ENCODE measurements at places on chromosomes 1 and 21. TPM values are rescaled to one million over a fixed set of nuclear protein-coding genes. Genes with fewer than 3 reads are reported as not detected.
A peak's percentile ranks its signal among the peaks of the same experiment; 100 is the strongest.

GRCh38 chr1:207191776-207192175 is 87.7 kb downstream of the C4BPA start:
- DNase-seq: no peak

The UTP11 gene
- 35.7 TPM for total RNA-seq

GRCh38 chr1:117710710-117711109 is 104.9 kb downstream of the TENT5C start:
- no peak for DNase-seq

DNA sequence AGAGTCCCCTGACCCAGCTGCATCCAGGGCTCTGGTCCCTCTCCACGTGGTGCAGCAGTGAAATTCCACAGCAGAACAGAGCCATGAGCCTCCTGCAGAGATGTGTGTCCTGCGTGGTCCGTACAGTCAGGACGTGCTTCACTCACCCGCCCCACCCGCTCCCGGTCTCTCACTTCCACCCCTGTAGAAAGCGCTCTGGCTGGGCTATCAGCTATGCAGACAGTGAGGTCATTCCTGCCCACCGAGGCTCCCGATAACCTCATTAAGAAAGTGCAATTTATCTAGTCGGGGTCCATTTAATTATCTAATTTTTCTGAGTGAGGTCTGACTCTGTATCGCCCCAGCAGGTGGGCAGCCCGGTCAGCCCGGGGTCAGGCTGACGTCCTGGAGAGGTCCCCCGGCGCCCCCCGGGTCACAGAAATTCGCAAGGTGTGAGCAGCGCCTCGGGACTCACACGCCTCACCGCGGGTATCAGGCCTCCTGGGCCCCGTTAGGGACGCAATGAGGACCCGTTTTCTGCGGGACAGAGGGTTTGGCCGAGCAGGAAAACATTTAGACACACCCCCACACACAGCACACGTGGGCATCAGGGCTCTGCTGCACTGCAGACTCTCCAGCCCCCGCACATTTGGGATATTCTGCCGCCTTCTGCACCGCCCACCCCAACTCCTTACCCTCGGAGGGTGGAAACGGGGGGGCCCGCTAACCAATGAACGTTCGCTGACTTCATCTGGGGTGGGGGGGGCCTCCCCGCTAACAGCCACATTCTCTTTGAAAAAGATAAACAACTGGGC is 76.7 kb downstream of the PRDM16 start:
- no peak for DNase-seq

GRCh38 chr1:15633756-15634420 is 16.6 kb downstream of the DDI2 start:
- no peak for DNase-seq

DNA sequence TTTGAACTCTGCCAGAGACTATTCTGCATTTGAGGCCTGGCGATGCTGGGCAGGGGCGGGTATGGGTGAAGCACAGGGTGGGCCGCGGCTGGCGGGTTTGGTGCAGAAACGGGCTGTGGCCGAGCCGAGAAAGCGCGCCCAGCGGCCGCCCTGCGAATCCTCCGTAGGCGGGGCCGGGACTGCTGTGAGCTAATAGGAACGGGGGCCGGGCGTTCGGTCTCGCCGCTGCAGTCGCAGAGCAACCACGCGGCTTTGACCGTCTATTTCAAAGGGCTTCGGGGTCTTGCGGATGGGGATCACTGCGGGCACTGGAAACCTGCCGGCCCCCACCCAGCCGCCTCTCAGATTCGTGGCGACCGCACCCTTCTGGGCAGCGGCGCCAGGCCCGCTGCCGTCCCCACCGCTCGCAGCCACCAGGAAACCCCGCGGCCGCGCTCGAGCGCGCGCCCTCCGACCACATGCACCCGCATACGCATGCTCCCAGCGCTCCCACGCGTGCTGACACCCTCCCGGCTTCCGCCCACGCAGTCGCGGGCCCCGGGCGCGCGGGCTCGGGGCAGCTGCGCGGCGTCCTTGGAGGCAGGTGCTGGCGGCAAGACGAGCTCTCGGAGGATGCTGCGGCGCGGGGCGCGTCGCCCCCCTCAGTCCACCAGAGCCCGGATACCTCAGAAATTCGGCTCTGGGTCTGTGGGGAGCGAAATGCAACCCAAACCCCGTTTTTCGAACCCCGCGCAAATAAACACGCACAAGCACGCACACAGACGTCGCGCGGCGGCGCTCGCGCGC is 32.6 kb downstream of the DNTTIP2 start:
- peak; percentile 92 for DNase-seq

DNA sequence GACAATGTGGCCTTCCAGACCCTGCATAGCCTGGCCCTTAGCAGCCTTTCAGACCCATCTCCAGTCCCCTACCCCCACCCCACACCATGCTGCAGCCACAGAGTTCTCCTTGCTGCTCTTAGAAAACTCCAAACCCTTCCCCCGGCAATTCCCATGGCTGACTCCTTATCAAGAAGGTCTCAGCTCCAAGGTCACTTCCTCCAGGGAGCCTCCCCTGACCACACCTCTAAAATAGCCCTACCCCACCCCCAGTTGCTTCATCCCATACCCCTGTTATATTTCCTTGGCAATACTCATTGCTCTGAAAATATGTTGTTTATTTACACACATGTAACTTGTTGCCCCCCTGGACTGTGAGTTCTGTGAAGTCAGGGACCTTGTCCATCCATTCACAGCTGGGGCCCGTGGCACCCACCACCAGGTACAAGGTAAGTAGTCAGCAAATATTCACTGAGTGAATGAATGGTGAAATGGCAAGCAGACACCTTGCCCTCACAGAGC is 4.3 kb upstream of the ADGRB2 start:
- DNase-seq: no peak

- DNase-seq: no peak
Observed at GRCh38 chr1:113732802-113733201, 26.5 kb downstream of the PHTF1 start.

GRCh38 chr1:234611847-234612351 is 1.9 kb upstream of the IRF2BP2 start:
- peak; percentile 66 for DNase-seq

DNA sequence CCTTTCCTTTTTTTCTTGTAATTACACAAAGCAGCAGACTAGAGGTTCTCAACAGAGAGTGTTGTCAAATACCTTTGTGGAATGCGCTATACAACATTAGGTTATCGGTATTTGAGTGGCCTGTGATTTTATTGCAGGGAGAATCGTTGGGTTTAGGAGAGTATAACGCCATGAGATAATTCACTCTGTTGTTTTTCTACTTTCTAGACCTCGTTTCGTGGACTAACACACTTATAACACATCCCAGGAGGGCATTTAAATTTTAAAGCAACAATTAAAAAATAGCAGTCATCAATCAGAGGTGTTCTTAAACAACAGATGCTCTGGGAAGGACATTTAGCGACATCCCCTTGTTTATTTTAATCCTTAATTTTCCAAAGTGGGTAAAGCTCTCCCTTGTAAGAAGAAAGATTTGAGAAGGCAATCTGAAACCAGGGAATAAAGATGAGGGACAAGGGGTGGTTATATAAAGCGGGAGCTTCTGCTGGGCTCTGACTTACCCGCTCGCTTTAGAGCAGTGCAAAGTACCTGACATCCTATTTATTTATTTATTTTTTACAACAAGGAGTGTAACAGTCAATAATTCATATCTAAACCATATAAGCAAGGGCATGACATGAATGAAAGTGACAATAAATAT is 4.9 kb downstream of the PBX1 start:
- DNase-seq: no peak

DNA sequence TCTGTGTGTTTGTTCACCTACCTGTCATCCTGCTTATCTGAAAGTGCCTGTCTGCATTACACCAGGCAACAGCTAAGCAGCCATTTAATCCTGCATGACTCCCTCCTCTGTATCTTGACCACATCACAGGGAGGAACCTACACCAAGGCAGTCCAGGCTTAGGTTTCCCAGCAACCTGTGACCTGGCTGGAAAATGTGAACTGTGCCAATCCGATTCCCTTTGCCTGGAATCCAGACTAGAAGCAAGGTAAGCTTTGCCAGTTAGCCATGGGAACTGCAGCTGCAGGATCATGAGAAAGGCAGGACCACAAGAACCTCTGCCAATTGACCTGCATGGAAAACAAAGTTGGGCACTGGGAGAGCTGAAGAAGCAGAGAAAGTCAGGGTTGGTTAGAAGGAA is 6.3 kb upstream of the ATP1B1 start:
- DNase-seq: no peak

GRCh38 chr1:37478451-37478881 is 4.1 kb downstream of the ZC3H12A start:
- no peak for DNase-seq

- DNase-seq: no peak
Observed at GRCh38 chr1:229191066-229191674, 79.7 kb upstream of the RAB4A start.

The FCAMR gene
- 0.84 TPM for total RNA-seq

- DNase-seq: peak; percentile 32
Observed at GRCh38 chr1:12146343-12147112, 20.3 kb upstream of the TNFRSF1B start.

- DNase-seq: no peak
Observed at GRCh38 chr1:231385416-231385748, 36.7 kb downstream of the EGLN1 start.

- no peak for DNase-seq
Observed at GRCh38 chr1:219774386-219774785, 154.0 kb downstream of the SLC30A10 start.

- DNase-seq: no peak
Observed at GRCh38 chr1:77095236-77095635, 124.0 kb downstream of the PIGK start.

DNA sequence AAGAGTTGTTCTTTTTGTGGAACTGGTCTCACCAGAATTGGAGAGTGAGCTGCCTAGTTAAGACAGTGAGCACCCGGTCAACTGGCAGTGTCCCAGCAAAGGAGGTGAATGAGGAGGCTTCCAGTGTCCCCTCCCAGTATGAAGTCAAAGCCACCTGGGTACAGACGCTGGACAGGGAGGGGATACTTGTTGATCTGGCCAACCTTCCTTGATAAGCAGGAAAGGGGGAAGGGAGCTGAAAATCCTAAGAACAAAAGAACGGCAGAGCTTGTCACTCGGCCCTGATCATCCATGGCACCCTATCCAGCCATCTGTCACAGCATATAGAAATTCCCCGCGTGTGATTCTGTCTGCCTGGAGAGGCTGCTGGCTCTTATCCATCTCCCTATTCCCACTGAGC is 91.5 kb downstream of the SSBP3 start:
- DNase-seq: no peak

The LCE1A gene
- total RNA-seq: not detected

DNA sequence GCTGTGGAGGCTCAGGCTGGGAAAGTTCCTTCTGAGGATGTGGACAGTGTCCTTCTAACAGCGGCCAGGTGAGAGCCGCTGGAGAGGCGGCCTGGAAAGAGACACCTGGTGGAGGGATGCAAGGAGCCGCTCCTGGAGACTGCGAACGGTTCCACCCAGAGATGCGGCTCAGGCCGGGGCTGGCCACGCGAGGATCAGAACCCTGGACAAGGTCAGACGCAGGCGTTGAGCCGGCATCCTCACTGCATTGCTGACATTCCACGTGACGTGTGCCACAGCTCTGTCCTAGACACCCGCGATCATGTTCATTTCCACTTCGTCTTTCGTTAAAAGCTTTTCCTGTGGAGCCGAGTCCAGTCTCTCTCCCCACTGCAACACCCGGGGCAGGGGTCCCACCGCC is 28.8 kb downstream of the CFAP74 start:
- no peak for DNase-seq

The GJA8 gene
- not detected for total RNA-seq

DNA sequence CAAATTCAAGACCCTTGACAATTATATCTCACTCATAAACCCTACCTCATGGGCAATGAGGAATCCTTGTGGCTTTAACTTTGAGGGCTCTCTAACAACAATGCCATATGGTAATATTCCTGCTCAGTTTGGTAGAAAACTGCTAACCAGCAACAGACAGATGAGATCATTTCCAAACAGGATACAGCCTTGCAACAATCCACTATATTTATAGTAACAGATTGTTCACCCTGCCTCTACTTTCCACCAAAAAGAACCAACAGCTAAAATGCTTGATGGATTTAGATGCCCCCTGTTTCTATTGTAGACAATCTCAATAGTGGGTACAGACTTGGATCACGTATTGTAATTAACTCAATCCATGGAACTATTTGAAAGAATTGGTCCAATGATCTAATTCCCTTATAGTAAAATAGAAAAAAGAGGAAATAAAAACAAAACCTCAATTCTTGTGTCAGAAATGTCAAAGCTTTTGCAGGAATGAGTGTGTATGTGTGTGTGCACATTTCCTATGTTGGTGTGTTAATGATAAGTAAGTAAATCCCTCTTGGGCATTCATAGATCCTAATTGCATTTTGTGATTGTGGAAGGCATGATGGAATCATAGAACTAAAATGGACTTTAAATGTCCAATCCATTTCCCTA is 100.0 kb upstream of the EDEM3 start:
- DNase-seq: no peak

The CELA3B gene
- total RNA-seq: 0.70 TPM

The GPR89B gene
- total RNA-seq: 8.4 TPM

The TCP10L gene
- total RNA-seq: not detected

DNA sequence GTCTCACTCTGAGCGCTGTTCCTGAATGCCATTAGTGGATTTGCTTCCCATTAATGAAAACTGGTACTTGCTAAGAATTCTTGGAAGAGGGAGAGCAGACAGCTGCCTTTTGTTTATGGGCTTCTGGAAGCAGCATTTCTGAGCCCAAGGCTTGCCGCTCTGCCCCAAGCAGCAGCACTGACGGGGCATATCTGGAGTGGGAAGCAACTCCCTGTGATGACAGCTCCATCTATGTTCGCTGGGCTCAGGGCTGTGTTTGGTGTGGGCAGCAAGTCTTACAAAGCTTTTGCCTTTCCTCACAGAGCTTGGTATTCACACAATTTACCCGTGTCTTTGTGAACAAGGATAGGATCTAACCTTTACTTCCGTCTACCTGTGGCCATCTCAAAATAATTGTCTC is 72.2 kb downstream of the DDX20 start:
- DNase-seq: no peak

DNA sequence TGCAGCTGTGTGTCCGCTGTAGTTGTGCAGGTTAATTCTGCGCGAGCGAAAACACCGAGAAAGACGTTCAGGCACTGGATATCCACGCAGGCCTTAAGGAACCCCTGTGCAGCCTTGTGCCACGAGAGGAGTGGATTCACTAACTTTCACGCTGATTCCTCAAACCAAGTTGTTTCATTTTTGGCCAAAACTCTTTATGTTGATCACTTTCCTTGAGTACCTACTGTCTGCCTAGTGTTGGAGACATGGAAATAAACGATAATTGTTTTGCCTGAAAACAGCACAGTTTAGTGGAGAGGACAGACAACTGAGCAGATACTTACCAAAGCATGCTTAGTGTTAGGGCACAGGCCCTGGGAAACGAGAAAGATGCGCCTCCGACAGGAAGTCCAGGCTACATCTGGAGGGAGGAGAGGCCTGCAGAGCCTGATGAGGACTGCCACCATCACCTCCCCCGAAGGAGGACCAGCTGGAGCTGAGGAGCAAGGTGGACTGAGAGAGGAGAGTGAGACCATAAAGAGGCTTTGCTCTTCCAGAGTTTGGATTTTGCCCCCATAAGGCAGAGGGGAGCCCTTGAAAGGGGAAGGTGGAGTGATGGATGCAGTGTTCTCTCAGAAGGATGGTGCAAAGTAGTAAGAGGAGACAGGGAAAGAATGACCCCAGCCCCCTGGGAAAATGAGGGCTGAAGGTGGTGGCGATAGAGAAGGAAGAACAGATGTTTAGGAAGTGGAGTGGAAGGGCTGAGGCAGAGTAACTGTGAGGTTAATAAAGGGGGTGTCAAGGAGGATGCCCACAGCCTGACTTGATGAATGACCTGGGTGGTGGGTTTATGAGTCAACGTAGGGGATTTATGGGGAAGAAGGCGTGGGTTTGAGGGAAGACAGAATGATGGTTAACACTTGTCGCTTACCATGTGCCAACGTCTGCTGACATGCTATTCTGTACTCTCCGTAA is 956 bp upstream of the SCAF4 start:
- peak; percentile 55 for DNase-seq

Measured in mucosa of descending colon (tissue), 3 donors.